CD14-positive monocyte (primary cell): ENCODE measurements at places on chromosomes 11 and 22. TPM values are rescaled to one million over a fixed set of nuclear protein-coding genes. Genes with fewer than 3 reads are reported as not detected.

DNA sequence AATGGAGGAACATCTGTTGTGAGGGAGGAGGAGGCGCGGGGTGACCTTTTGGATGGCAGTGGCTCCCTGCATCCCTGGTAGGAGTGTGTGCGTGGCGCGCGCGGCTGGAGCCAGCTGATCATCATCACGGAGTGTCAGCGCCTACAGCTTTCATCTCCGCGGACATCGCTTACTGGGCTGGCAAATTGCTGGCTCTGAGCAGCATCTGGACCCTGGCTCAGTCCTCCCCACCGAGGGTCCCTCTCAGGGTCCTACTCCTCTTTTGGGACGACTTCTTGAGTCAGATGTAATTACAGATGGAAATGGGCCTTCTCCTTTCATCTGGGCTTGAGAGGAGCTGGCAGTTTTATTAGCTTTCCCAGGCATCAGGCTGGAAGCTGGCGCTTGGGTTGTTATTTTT lies 85.3 kb downstream of the CACNA1I start:
- no peak overlapping the region for H3K4me3 ChIP-seq
- no peak overlapping the region for H3K27ac ChIP-seq
- H3K36me3 ChIP-seq = no peaks in the 10 kb centered on the region
- no peaks in the 10 kb centered on the region for H3K4me1 ChIP-seq
- peaks cover 19% of the 10 kb centered on the region for H3K27me3 ChIP-seq

Gene ZNF280B
- 0.01 and 0.04 TPM in 2 replicates for polyA plus RNA-seq

Gene ARHGAP20
- not detected for polyA plus RNA-seq

- H3K4me3 ChIP-seq = no peak overlapping the region
- no peaks in the 10 kb centered on the region for H3K36me3 ChIP-seq
- no peak for DNase-seq
Observed at GRCh38 chr11:24697522-24698111, 200.8 kb downstream of the LUZP2 start.

DNA sequence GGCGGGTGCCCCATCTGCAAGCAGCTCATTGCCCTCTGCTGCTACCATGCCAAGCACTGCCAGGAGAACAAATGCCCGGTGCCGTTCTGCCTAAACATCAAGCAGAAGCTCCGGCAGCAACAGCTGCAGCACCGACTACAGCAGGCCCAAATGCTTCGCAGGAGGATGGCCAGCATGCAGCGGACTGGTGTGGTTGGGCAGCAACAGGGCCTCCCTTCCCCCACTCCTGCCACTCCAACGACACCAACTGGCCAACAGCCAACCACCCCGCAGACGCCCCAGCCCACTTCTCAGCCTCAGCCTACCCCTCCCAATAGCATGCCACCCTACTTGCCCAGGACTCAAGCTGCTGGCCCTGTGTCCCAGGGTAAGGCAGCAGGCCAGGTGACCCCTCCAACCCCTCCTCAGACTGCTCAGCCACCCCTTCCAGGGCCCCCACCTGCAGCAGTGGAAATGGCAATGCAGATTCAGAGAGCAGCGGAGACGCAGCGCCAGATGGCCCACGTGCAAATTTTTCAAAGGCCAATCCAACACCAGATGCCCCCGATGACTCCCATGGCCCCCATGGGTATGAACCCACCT lies 28.0 kb upstream of the L3MBTL2 start:
- H3K4me3 ChIP-seq = no peak overlapping the region
- peaks cover 9% of the 10 kb centered on the region for H3K4me1 ChIP-seq
- no peak for DNase-seq
- H3K27me3 ChIP-seq = no peaks in the 10 kb centered on the region
- H3K27ac ChIP-seq = no peak overlapping the region
- peaks cover 84% of the 10 kb centered on the region for H3K36me3 ChIP-seq

DNA sequence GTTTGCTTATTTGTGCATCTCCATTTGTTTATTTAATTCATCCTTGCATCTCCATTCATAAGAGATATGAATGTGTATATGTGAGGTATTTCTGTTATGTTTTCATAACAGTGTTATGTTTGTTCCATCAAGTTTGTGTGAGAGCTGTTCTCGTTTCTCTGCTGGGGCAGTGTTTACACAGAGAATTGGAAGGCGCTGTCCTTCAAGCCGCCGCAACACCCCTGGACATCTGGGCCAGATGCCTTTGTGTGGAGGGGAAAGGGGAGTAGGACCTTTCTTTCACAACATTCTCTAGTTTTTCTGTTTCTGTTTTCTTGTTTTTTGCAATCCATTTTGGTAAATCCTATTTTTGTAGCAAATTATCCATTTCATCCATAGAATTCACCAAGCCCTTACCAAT lies 7.0 kb upstream of the TM7SF2 start:
- H3K4me3 ChIP-seq = no peak overlapping the region
- no peak for DNase-seq
- no peaks in the 10 kb centered on the region for H3K27me3 ChIP-seq

- H3K36me3 ChIP-seq = no peaks in the 10 kb centered on the region
- no peaks in the 10 kb centered on the region for H3K27me3 ChIP-seq
- H3K4me1 ChIP-seq = peaks cover 49% of the 10 kb centered on the region
- no peak for DNase-seq
- no peak overlapping the region for H3K4me3 ChIP-seq
Observed at GRCh38 chr11:12097219-12097618, 13.2 kb upstream of the MICAL2 start.

DNA sequence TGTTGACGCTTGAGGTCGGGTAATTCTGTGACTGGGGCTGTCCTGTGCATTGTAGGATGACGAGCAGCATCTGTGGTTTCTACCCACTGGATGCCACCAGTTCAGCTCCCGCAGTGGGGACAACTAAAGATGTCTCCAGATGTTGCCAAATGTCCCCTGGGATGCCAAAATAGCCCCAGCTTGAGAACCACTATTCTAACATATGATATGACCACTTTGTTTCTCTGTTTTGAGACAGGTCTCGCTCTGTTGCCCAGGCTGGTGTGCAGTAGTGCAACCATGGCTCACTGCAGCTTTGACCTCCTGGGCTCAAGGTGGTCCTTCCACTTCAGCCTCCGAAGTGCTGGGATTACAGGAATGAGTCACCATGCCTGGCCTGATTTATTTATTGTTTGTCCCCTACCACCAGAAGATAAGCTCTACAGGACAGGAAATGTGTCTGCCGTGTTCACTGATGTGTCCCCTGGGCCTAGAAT lies 4.4 kb upstream of the MEN1 start:
- H3K27me3 ChIP-seq = no peaks in the 10 kb centered on the region
- no peak overlapping the region for H3K4me3 ChIP-seq
- no peaks in the 10 kb centered on the region for H3K36me3 ChIP-seq
- H3K27ac ChIP-seq = no peak overlapping the region

- H3K27ac ChIP-seq = no peak overlapping the region
- H3K4me3 ChIP-seq = no peak overlapping the region
- no peak for DNase-seq
- H3K4me1 ChIP-seq = no peaks in the 10 kb centered on the region
- no peaks in the 10 kb centered on the region for H3K36me3 ChIP-seq
Observed at GRCh38 chr22:26210334-26210733, 41.1 kb downstream of the SEZ6L start.

GRCh38 chr11:78922859-78923625 lies 348.4 kb upstream of the NARS2 start:
- no peak overlapping the region for H3K27ac ChIP-seq
- peaks cover 9% of the 10 kb centered on the region for H3K4me1 ChIP-seq
- no peak overlapping the region for H3K4me3 ChIP-seq
- no peak for DNase-seq

DNA sequence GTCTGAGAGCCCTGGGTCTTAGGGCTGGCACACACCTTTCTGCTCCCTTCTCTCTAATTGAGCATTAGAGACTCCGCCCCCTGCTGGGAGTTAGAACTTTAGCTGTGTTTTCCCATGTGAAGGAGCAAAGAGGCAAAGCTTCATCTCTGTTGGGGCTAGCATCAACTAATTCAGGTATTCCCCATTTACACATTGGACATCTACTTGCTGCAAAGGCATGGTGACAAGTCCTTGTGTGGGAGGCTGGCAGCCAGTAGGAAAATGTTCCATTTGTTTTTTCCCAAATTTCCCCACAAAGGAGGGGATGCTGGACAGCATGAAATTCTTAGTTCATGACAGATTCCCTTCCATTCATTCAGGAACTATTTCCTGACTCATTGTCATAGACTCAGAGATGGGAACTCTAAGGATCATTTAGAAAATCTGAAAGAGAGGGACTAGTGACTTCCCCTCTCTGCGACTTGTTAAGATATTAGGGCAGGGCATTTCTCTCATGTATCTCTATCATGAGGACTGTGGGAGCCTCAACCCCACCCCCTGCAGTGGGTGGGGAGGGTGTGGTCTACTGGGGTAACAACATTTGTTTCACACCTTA lies 3.6 kb downstream of the CD44 start:
- peaks cover 60% of the 10 kb centered on the region for H3K4me1 ChIP-seq
- peak overlapping the region; percentile 28 for H3K4me3 ChIP-seq
- H3K27me3 ChIP-seq = no peaks in the 10 kb centered on the region
- H3K36me3 ChIP-seq = peaks cover 9% of the 10 kb centered on the region
- DNase-seq = peak; percentile 28
- peak overlapping the region; percentile 21 for H3K27ac ChIP-seq

Gene KCNQ1OT1
- polyA plus RNA-seq = 0.01 and 0.04 TPM in 2 replicates

Gene GRM5
- not detected for polyA plus RNA-seq

DNA sequence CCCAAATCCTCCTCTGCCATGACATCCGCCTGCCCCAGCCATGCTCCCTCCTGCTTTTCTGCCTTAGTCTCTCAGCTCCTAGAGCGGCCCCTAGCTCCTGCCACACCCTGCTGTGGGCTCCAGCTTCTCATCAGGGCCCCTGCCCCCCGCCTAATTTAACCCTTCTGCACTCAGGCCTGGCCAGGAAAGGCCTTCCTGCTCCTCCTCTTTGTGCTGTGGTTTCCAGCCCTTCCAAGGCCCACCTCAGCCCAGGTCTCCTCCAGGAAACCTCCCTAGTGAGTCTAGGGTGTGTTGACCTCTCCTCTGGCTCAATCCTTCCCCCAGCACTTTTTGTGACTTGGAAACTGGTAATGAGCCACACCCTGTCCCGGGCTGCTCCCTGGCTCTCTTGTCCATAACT lies 11.3 kb downstream of the PTPN5 start:
- H3K4me1 ChIP-seq = no peaks in the 10 kb centered on the region
- no peak overlapping the region for H3K27ac ChIP-seq
- H3K27me3 ChIP-seq = no peaks in the 10 kb centered on the region
- H3K36me3 ChIP-seq = no peaks in the 10 kb centered on the region

GRCh38 chr11:128868841-128869671 lies 2.0 kb upstream of the KCNJ1 start:
- no peak overlapping the region for H3K27ac ChIP-seq
- no peaks in the 10 kb centered on the region for H3K4me1 ChIP-seq
- no peaks in the 10 kb centered on the region for H3K27me3 ChIP-seq
- H3K36me3 ChIP-seq = no peaks in the 10 kb centered on the region

Gene MS4A12
- polyA plus RNA-seq = not detected in 2 replicates

GRCh38 chr11:119928047-119928446 lies 199.0 kb upstream of the NECTIN1 start:
- DNase-seq = no peak
- H3K27me3 ChIP-seq = no peaks in the 10 kb centered on the region
- no peak overlapping the region for H3K4me3 ChIP-seq
- H3K4me1 ChIP-seq = no peaks in the 10 kb centered on the region

- no peak for DNase-seq
- no peaks in the 10 kb centered on the region for H3K27me3 ChIP-seq
- no peaks in the 10 kb centered on the region for H3K36me3 ChIP-seq
- no peak overlapping the region for H3K4me3 ChIP-seq
- no peaks in the 10 kb centered on the region for H3K4me1 ChIP-seq
- H3K27ac ChIP-seq = no peak overlapping the region
Observed at GRCh38 chr22:30864441-30865420, 103.8 kb downstream of the MORC2 start.

Gene FXYD2
- polyA plus RNA-seq = 0.96 and 1.5 TPM in 2 replicates

Gene NXPE1
- polyA plus RNA-seq = not detected

Gene FGF3
- not detected for polyA plus RNA-seq

GRCh38 chr11:1556278-1556902 lies 15.7 kb downstream of the DUSP8 start:
- H3K27me3 ChIP-seq = no peaks in the 10 kb centered on the region
- no peaks in the 10 kb centered on the region for H3K36me3 ChIP-seq
- H3K4me1 ChIP-seq = no peaks in the 10 kb centered on the region
- H3K27ac ChIP-seq = no peak overlapping the region
- no peak for DNase-seq

Gene KCNK4
- polyA plus RNA-seq = not detected in 2 replicates

DNA sequence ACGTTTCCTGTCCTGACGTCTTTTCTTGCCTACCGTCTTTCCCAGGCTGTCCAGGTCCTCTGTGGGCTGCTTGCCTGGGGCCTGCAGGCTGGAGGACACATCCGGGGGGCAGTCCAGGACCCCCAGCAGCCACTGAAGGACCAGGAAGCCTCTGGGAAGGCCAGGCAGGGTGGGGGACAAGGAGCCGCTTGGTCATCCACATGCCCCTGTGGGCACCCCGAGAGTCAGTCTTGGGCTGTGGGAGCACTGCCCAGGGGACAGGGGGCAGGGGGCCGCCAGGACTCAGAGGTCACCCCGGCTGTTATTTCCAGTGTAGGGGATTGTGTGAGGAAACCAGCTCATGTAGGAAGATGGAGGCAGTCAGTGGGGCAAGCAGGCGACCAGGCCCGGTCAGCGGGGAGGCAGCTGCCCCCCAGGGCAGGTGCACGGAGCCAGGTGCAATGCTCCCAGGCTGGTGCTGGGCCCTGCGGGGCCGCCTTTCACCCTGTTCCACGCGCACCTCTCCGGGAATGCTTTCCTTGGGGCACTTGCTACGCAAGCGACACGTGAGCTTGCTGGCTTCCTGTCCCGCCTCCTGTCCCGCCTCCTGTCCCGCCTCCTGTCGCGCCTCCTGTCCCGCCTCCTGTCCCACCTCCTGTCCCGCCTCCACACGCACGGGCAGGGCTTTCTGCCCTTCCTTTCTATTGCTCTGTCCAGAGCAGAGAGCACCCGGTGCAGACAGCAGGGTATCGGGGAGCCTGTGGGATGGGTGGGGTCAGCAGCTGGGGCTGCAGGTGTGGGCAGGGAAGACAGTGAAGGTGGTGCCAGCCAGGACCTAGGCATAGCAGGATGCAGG lies 39.5 kb downstream of the MUC5B start:
- H3K27me3 ChIP-seq = no peaks in the 10 kb centered on the region
- peak; percentile 81 for DNase-seq
- H3K27ac ChIP-seq = peak overlapping the region; percentile 32
- H3K4me3 ChIP-seq = peak overlapping the region; percentile 74

GRCh38 chr11:108483163-108483562 lies 15.0 kb downstream of the POGLUT3 start:
- H3K4me1 ChIP-seq = no peaks in the 10 kb centered on the region
- H3K27ac ChIP-seq = no peak overlapping the region
- peaks cover 62% of the 10 kb centered on the region for H3K36me3 ChIP-seq
- H3K4me3 ChIP-seq = no peak overlapping the region
- no peak for DNase-seq

DNA sequence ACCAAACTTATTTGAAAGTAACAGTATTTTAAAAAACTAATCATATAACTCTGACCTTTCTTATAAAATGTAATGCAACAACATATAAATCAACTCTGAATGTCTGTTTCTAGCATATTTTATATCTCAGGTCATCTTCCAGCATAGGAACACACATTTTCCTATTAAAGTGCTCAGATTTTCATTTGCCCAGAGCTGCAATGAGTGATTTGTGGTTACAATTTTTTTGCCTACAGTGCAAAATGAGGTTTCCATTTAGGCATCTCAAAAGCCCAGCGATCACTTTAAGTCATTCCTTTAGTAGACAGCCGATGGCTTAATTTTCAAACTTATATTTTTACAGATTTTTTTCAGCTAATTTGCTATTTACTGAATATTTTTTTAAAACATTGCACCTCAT lies 1.0 kb downstream of the LYVE1 start:
- DNase-seq = no peak
- H3K36me3 ChIP-seq = no peaks in the 10 kb centered on the region
- no peak overlapping the region for H3K27ac ChIP-seq
- no peaks in the 10 kb centered on the region for H3K27me3 ChIP-seq

Gene RFPL2
- polyA plus RNA-seq = 0.36 TPM

- no peak overlapping the region for H3K27ac ChIP-seq
- H3K36me3 ChIP-seq = no peaks in the 10 kb centered on the region
- peak; percentile 32 for DNase-seq
- H3K4me3 ChIP-seq = no peak overlapping the region
Observed at GRCh38 chr22:22099833-22100812, 117.5 kb upstream of the TOP3B start.
